ENCODE measurements at places on chromosomes 11 and 22.
A peak's percentile ranks its signal among the peaks of the same experiment; 100 is the strongest.

- no peak for DNase-seq
These were observed 122.5 kb upstream of the ZC3H12C start for GRCh38 chr11:109970516-109971183.

DNA sequence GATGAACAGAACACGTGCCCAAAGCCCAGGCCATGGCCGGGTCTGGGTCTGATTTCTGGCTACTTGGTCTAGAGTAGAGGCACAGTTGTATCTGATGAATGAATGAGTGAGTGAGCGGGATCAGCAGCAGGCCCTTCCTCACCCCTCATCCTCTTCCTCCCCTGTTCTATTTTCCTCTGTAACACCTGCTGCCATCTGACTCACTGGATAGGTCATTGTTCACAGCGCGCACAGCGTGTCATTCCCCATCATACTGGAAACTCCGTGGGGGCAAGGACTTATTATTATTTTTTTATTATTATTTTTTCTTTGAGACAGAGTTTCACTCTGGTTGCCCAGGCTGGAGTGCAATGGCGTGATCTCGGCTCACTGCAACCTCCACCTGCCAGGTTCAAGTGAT, 13.9 kb downstream of the NCF4 start:
- DNase-seq, result no peak

DNA sequence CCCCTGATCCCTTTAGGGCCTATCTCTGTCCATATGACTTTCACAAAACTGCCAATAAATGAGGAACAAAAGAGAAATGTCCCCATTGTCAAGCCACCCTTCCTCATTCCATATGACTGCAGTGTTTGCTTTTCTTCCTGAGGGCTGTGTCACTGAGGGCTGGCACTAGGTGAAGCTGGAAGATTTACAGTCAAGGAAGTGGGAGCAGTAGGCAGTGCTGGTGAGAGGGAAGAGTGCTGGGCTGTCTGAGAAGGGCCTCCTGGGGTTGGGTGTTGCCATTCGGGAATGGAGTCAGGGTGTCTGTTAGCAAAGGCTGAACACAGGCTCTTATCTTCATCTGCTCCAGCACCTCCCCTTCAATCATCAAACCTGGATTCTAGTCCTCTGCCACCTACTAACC, 30.9 kb downstream of the INSC start:
- DNase-seq, result no peak

DNA sequence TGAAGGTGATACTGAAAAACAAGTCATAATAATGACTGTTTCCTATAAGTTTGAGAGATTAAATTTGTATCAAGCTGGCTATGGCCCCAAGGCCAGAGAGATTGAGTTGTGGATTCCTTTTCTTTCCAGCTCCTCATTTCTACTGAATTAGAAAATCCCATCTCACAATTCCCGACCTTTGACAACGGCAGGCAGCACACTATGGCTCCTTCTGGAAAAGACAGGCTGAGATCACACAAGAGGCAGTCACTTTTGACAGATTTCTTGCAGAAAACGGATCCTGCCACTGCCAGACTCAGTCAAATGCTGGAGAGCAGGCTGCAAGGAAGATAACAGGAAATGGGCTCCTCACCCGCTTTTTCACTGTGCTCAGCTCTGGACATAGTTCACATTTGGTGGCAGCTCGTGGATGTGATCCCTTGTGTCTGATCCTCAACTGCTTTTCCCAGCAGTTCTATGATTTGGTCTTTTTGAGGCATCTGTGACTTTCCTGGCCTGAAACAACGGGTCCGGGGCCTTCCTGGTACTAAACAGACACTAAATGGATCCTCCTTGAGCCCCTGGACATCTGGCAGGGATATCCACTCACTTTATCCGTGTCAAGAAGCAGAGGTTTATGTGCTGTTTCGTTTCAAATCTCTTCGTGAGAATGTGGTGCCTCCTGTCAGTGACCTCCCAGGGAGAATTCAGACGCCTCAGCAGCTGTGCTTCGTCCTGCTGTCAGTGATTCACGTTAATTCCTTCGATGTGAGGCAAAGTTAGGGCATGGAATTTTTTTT, 26.1 kb upstream of the RTL6 start:
- peak; percentile 53 for DNase-seq

GRCh38 chr22:32237906-32238305, 17.2 kb downstream of the SLC5A4 start:
- DNase-seq, result no peak

DNA sequence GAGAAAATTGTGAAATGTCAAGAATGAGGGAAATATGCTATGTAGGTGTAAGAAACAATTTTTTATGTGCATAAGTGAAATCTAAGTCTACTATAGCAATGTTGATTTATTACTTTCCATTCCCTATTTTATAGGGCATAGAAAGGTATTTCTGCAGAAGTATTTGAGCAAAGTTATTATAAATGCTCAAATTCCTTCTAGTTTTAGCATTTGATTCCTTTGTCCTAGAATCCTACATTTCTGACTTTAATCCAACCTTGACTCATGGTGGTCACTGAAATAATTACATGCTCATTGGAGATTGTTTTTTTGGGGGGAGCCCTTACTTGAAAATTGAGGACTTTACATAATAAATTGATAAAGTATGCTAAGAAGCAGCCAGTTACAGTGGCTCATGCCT, 716.6 kb upstream of the LUZP2 start:
- DNase-seq, result no peak

GRCh38 chr22:17896586-17896985, 122.3 kb upstream of the BID start:
- no peak for DNase-seq

GRCh38 chr11:126547691-126548090, 192.2 kb downstream of the ST3GAL4 start:
- no peak for DNase-seq

DNA sequence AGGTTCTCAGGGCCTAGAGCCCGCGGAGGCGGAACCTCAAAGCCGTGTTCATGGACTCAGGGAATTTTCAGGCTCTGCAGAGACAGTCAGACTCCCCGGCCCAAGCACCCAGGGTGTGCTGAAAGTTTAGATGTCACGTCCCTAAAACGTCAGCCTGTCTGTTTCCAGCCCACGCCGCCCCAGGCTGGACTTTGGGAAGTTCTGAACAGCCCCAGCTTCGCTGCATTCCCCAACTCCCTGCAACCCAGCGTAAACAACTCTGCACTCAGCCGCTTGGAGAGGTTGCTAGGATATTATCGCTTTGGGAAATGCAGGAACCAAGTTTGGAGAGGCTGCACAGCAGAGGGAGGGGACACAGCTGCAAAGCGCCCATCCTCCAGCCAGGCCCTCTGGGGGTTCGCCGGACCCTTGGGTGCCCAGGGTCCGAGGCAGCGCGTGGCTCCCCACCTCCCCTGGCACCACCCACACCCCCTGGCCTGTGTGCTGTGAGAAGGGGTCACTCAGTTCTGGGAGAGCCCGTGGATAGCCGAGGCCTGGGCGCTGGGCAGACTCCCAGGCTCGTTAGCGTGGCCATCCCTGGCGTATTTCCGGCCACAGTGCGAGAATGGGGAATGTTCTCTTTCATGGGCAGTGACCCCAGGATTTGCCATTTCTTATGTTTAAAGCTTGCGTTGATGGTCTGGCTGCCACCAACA, 120.5 kb upstream of the FGF3 start:
- DNase-seq, result no peak

- DNase-seq, result no peak
These were observed 19.1 kb downstream of the RFPL2 start for GRCh38 chr22:32185821-32186220.

DNA sequence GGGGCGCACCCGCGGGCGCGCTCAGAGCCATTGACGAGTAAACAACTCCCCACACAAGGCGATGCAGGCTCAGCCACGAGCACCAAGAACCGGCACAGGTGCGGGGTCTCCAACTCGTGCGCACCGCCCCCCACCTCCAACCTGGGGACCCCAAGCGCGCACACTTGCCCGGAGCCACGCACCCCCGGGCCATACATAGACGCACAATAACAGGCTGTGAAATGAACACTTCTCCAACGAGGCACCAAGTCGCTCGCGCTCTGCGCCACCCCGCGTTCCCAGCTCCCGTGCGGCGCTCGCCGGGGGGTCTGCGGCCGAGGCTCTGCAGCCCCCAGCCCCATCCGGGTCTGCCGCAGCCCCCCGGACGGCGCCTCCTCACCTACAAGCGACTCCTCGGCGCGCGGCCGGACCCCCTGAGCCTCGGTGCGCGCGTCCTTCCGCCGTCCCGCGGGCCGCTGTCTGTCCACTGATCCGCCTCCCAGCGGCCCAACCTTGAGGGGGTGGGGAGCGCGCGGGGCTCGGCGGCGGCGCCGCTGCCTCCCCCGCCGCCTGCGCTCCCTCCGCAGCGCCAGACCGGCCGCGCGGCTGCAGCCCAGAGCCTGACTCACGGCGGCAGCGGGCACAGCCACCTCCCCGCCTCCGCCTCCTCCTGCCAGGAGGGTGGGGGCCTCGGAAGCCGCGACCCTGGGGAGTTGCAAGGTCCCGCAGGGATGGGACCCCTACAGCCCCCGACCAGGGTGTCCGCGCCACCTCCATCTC, 1.6 kb downstream of the IFITM10 start:
- DNase-seq, result no peak

DNA sequence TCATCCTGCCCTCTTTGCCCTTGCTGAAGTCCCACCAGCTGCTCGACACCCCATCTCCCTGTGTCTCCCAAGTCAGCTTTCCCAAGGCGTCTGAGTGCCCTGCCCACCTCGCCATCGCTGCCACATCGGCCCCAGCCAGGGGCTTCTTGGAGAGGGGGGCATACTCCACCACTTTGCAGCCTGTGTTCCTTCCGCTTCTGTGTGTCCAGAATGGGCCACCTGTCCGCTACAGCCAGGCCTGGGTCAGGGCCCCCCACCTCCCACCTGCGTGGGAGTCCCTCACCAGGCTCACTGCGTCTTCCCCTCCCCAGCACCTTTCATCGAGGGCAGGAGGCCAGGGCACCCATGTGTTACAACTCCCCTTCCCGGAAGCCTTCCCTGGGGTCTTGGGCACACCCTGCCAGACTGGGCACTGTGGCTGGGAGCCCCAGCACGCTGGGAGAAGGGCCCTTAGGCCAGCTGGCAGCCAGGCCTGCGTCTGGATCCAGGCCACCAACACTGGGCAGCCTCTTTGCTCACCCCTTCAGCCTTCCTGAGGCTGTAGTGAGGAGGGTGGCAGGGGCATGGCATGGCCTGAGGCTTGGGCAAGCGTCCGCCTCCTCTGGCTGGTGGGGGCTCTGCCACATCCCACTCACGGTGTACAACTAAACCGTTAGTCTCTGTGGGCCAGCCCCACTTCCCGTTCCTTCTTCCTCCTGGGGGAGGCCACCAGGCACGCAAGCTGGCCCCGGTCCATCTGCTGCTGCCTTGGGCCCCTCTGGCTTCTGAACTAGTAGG, 13.4 kb downstream of the CPT1A start:
- no peak for DNase-seq

GRCh38 chr22:32518848-32519247, 44.2 kb downstream of the FBXO7 start:
- no peak for DNase-seq

DNA sequence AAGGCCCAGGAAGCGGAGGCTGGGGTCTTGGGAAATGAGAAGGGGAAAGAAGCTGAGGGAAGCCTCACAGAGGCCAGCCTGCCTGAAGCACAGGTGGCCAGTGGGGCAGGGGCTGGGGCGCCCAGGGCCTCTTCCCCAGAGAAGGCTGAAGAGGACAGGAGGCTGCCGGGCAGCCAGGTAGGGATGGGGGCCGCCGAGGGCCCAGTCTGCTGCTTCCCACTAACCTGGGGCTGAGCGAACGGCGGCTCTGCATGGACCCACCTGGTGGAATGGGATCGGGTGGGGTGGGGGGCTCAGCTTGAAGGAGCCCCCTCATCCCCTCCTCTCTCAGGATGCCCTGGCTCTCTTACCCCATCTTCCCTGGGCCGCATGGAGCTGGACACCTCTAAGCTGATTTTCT, 7.7 kb downstream of the EHBP1L1 start:
- DNase-seq, result no peak

GRCh38 chr22:42443240-42444076, 11.3 kb upstream of the NFAM1 start:
- no peak for DNase-seq

DNA sequence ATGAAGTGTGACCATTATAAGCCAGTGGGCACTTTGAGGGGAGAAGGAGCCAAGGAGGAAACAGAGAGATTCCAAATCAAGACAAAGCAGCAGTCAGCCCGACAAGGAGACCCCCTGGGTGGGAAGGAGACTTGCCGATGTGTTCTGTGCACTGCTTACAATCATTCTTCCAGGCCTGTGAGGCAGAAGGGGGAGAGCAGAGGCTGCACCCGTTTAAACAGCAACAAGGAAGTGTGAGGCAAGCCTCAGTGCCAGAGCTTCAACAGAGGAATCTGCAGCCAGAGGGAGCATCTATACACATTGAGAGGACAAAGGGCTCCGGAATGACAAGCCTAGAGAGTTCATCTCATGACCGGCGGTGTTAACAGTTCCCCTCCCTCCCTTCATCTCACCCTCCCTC, 121.1 kb downstream of the NXPE2 start:
- DNase-seq, result no peak

DNA sequence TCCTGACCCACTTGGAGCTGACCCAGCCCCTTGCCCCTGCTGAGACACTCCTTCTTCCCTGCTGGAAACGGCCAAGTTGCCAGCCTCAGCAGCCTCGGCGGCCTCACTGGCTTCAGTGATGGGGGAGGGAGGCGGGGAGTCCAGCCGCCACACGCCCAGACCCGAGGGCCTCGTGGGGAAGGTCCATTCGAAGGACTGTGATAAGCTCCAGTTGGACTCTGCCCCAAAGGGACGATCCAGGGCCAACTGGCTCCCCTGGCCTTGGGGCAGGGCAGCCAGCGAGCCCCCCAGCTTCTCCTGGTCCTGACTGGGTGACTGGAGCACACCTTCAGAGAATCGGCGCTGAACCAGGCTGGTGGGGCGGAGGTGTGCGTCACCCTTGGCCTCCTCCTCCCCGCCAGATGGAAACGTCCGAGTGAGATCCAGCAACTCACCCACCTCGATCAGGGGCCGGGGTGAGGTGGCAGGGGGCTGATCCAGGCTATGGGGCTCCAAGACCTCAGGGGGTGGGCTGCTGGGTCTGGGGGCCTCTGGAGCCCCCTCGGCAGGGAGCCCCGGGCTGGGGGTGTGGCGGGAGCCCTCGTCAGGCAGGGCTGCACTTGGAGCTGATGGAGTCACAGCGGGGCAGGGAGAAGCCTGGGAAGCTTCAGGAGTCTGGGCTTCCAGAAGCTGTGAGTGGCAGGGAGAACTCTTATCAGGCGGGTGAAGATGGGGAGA, 11.5 kb downstream of the TNKS1BP1 start:
- DNase-seq, result no peak

GRCh38 chr22:29348956-29349355, 33.5 kb upstream of the RASL10A start:
- DNase-seq, result no peak

DNA sequence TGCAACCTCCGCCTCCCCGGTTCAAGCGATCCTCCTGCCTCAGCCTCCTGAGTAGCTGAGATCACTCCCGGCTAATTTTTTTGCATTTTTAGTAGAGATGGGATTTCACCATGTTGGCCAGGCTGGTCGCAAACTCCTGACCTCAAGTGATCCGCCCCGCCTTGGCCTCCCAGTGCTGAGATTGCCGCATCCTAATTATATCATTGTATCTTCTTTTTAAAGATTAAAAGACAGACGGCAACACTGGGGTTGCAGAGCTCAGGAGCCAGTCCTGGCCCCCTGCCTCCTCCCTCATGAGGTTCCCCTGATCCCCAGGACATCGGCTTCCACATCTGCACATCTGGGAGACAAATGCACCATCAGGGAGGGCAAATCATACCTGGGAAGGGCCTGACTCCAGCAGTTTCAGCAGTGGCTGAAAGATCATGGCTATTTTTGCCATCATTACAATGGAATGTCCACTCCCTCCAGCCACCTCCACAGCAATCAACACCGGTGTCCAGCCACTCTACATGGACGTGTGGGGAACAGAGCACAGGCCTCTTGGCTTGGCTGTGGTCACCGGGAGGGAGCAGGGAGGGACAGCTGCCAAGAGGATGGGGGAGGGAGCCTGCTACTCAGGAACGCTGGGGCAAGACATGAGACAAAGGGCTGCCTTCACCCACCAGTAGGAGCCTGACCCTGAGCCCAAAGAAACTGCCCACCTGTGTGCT, 9.2 kb upstream of the CELSR1 start:
- no peak for DNase-seq
